ENCODE measurements at places on chromosomes 1 and 21. TPM values are rescaled to one million over a fixed set of nuclear protein-coding genes. Genes with fewer than 3 reads are reported as not detected.
A peak's percentile ranks its signal among the peaks of the same experiment; 100 is the strongest.

DNA sequence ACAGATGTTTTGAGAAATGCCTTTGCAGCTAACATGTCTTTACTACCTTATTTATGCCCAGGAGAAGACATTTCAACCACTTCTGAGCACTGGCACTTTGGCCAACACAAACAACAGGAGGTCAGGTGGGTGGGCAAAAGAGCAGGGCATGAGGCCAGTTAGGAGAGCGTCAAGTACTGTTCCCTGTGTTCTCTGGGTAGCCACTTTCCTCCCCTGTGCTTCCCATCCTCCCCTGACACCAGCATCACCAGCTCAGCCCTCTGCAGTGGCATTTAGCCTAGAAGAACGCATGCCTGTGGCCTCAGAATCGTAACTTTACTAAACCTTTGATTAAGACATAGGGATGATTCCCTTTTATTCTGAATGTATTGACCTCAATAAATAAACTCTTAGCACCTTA is 18.3 kb downstream of the BTG2 start:
- DNase-seq = no peak

DNA sequence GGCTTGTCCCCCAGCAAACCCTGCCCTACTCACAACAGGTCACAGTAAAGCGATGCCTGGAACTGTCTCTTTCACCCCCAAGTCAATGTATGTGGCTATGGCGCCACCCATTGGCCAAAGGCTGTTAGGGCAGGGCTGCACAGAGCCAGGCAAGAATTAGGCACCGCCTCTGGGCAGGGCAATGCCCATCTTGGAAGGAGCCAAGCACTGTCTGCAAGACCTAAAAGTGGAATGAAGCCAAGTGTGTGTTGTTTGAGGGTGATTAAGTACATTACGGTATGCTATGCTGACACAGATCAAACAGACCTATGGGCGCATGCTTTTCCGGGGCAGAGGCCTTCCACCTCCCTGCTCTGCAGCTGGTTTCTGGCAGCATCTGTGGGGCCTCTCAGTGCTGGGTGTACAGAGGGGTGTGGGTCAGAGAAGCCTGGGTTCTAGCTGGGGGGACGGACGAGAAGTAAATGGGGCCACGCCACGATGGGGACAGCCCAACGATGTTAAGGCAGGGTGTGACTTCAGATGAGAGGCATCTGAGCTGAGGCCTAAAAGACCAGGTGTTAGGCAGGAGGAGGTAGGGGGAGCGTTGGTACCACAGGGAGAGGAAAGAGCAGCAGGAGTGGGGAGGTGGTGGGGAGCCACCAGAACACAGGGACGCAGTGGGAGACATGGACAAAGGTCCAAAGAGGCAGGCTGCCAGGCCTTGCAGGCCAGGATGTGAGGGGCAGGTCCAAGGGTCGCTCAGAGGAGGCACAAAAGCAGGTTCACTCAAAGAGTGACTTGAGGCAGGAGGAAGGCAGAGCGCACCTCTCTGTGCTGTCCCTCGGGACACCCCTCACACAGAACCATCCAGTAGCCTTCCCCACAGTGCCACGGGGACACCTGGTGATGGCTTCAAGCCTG is 49.8 kb downstream of the ACOT7 start:
- peak; percentile 84 for DNase-seq

GRCh38 chr1:34794001-34794789 is 1.4 kb downstream of the GJA4 start:
- no peak for DNase-seq

- no peak for DNase-seq
These were observed 15.3 kb upstream of the TMCO2 start for GRCh38 chr1:40232444-40232843.

DNA sequence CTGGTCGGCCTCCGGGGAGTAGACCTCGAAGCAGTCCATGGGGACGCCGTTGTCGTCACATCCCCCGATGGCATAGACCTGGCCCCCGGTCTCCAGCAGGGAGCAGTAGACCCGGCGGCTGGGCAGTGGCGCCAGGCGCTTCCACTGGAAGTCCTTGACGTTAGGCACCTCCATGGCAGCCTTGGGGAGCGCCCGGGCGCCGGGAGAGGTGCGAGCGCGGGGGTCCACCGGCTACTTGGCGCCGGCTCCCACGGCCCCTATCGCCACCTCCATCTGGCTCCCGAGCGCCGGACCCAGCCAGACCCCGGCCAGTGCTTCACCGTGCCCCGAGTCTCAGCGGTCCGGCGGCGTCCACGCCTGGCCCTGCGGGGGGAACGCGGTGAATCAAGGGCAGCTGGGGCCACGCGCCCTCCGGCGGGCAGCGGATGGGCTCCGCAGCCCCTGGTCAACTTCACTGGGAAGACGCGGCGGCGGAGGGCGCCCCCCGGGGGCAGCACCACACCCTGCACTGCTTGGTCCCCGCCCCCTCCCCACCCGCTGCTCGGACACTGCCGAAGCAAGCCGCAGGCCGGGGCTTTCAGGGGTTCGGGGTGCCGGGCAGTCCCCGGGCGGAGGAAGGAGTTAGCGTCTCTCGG is 13.2 kb downstream of the KLHDC8A start:
- DNase-seq = peak; percentile 42

- DNase-seq = no peak
These were observed 41.9 kb upstream of the ELAVL4 start for GRCh38 chr1:50066806-50067205.

Gene LCE2C
- polyA plus RNA-seq = not detected

Gene OR2L5
- polyA plus RNA-seq = not detected

Gene GRIK1
- 0.20 TPM for polyA plus RNA-seq

Gene LEMD1
- not detected for polyA plus RNA-seq

Gene SNAPIN
- 115 TPM for polyA plus RNA-seq
